ENCODE measurements at places on chromosomes 2 and 18.

DNA sequence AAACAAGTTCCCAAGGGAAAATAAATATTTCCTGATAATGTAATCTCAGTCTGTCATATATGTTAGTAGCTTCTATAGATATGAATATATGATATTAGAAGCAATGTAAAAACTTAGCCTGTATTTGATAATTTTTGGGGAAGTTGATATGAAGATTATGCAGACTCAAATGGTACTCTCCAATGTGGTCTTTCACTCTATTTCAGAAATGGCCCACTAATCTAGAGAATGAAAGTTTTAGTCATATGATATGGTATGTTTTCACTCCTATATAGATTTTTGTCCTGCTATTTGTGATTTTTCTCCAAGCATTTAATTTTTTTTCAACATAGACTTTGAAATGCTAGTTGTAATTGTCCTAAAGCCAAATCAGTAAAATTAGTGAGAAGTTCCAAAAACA, 236.7 kb upstream of the BOD1L2 start:
- DNase-seq, result no peak

DNA sequence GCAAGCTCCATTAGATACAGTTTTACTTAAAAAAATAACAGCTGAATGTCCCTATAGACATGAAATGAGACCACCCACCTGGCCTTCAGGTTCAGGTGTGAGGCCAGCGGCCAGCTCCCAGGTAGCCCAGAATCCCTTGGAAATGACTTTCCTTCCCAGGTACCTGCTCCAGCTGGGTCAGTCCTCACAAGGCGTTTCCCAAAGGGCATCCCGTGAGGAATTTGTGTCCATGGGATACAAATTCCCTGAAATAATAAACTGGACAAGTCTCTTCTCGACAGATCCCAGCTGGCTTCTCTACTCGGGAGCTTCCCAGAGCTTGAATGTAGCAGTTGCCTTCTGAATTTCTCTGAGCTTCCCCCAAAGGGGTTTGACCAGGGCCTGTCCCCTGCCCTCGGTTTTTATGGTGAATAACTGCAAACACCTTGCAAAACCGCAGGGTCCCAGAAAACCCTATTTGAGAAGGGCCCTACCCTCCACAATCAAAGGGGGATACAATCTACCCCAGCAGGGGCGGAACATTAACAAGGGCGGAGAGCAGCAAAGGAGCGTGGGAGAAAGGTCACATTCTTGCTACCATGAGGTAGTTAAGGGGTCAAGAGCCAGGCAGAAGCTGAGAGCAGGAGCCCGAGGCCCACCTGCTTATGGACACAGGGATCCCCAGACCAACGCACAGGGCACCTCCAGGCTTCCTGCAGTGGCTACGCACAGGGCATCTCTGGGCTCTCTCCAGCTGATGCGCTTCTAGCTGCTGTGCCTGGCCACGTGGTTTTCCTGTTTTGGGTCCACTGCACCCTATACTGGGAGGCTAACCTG, 107.7 kb downstream of the HDAC4 start:
- no peak for DNase-seq

- no peak for DNase-seq
Measured at GRCh38 chr18:33577685-33578517, at the start of gene ASXL3. Gene ASXL3 (plus strand): TSS chr18:33578219. CDS start chr18:33578632, 413 bp downstream.

DNA sequence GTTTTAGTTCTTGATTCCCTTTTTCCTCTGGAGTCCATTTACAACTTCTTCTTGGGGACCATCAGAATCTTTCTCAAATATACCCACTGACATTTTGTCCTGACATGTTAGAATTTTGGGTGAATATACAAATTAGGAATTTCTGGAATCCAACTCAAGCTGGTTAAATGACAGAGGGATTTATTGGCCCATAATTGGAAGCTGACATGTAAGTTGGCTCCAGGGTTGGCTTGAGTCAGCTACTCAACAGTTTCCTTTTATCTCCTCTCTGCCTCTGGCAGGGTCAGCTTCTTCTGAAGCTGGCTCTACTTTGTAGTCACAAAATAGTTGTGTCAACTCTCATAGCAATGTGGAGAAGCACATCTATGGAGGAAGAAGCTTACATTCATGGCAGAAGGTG, 36.6 kb upstream of the PPP1R1C start:
- no peak for DNase-seq

DNA sequence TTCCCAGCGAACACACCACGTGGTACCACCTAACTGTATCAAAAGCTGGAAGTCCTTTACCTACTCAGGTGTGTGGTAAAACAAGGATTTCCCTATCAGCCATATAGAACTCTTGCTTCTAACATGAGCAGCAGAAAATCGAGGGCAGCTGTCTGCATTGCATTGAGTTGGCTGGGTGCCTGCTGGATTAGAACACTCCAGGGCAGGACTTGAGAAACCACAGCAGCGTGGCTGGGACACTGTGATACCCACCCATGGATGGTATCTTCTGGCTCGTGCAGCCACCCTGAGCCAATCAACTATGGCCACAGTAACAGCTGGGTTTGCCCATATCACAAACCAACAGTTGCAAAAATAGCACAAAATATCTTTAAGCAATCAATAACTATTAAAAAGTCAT, 188.3 kb downstream of the FBXO15 start:
- DNase-seq, result no peak

DNA sequence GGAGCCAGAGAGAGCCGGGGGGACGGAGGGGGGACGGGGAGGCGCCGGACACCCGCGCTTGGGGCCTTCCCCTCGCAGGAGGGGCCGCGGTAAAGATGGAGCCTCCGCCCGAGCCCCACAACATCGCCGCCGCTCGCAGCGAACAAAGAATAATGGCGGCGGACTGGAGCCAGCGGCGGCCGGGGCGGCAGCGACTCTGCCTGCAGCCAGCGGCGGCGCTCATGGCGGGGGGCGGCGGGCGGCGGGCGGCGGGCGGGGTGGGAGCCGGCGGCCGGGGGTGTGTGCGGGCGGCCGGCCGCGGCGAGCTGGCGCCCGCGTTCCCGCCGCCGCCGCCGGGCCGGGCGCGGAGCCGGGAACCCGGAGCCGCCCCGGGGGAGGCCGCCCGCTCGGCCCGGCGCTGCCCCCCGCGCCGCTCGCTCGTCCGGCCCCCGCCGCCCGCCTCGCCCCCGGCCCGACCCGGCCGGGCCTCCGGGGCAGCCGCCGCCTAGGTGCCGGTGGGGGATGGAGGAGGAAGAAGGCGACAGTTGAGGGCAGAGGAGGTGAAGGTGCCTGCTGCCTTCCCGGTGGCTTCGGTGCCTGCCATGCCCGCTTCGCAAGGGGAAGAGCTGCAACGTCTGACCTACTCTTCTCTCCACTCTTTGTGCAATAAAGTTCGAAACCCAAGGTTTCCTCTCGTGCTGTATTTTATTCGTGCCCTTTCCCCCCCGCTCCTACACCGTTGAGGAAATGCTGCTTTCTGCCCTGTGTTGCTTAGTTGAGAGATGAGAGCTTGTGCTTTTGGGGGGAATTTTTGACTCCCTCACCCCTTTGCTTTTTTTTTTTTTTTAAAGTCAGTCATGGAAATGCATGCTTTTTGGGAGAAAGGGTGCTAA, 634 bp downstream of the CREB1 start:
- no peak for DNase-seq

- DNase-seq, result no peak
Measured at GRCh38 chr2:226475650-226476049, 324.0 kb downstream of the IRS1 start.

GRCh38 chr2:9696731-9697130, 65.9 kb upstream of the YWHAQ start:
- DNase-seq, result no peak

DNA sequence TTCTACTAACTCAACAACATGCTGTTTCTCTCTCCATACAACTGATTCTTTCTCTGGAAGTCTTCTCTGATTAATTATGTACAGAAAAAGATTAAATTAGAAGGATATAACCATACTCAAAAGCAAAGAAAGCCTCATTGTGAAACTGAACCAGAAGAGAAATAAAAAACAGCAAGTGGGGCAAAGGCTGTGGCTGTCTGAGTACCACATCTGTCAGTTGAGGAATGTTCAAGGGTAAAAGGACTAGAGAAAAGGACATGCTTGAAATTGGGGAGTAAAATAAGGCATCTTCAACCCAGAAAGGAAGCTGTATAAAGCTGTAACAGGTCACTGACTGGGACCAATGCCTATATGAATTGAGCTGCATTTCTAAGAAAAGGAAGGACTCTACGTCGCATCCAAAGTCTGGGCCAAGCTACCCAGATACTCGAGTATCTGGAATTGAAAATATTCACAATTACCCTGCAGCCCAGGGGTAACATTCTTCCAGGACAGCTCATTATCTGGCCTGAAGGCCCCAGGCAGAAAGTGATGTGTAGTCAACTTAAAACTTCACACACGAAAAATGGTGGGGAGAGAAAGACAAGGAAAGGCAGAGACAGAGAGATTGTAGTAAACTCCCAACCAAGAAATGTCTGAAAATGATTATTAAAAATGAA, 356.0 kb upstream of the GALNT5 start:
- no peak for DNase-seq

DNA sequence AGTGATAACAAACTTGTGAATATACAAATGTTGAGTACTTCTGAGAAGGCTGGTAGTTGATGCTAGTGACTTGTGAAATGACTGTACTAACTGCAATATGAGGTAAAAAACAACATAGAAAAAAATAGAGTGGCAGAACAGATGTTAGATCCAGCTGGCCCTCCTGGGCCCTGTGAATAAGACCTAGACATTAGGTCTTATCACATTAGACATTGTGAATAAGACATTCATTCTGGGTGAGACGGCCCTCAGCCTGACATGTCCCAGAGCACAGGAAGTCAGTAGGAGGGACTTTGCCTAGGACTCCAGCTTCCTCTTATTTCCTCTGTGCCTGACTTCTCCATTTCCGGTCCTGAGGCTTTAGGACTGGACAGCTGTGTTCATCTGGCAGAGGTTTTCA, 22.9 kb downstream of the DOK1 start:
- no peak for DNase-seq

DNA sequence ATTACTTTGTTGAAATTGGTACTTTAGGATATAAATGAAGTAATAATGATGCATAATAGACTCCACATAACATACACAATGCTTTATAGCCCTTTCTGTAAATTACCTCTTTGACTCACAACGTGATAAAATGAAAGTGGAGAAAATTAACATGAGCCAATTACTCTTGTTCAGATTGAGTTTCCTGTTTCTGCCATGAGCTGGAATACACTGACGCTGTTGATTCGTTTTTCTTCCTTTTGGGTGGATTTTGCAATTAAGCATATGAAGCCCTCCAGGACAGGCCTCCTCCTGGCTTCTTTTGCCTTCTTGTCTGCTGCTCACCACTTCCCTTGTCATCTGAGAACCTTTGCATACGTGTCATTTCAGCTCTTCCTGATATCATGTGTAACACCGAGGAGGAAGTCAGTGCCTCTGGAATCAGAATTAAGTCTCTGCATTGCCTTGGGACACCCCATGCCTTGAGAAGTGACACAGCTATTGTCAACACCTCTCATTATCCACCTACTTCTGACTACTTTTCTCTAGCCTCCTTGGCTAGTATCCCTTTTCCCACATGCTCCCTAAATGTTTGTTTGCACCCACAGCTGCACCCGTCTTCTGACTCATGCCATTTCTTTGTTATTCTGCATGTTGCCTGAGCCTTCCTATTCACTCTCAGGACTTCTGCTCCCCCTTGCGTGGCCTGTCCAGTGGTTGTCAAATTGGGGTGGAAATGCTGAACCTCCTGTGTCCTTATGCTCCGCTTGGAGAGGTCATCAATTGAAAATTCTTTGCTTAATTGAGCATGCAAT, 134.1 kb downstream of the FMNL2 start:
- no peak for DNase-seq

- DNase-seq, result no peak
Measured at GRCh38 chr18:75548353-75548905, 120.9 kb upstream of the SMIM21 start.
